ENCODE measurements at places on chromosomes 5 and 9.
A peak's percentile ranks its signal among the peaks of the same experiment; 100 is the strongest.

- no peak for DNase-seq
These were observed 76.8 kb downstream of the ISOC1 start for GRCh38 chr5:129171194-129171944.

- no peak for DNase-seq
These were observed 156.4 kb upstream of the FTMT start for GRCh38 chr5:121695307-121695706.

DNA sequence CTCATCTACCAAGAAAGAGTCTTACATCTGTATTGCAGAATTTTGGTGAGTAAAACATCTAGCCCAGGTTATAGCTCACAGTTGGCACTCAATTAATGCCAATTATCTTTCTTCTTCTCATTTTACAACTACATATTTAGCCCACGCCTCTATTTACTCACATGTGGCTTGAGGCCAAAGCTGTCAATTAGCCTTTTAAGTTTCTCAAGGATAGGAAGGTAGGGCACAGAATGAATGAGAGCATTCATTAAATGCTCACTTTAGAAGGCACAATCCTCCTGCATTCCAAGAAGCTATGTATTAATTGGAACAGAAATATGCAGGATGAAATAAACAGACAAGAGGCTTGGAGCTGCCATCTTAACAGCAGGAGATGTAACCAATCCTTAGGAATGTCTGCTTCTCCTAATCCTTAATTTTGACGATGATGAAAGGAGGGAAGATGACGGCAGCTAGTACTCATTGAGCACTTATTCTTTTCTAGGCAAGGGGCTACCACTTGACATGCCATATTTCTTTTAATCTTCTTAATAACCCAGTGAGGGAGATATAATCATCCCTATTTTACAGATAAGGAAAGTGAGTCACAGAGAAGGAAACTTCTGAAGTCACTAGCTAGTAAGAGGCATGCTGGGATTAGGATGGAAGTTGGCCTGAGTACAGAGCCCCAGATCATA, 30.8 kb upstream of the PANK3 start:
- DNase-seq: no peak

GRCh38 chr5:67623078-67623477, 426.5 kb upstream of the CD180 start:
- DNase-seq: no peak

DNA sequence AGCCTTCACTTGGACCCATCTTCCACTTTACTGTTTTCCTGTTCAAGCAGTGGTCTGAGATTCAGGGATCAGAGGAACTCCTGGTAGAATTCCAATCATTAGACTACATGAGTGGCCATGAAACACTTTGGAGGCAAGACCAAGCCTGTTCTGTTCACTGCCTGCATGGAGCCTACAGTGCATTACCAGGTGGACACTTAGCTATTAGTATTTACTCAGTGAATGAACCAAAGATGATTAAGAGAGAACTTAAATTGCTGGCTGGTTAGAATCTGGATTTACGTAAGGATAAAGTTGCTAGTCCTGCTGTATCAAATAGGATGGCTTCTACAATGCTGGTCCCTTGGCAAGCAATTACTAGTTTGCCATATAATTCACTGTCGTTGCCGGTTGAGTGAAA, 245.5 kb downstream of the ARRDC3 start:
- no peak for DNase-seq

GRCh38 chr9:88673886-88674285, 138.9 kb downstream of the NXNL2 start:
- no peak for DNase-seq

GRCh38 chr5:56343988-56344387, 110.9 kb upstream of the ANKRD55 start:
- DNase-seq: no peak

- DNase-seq: no peak
These were observed 22.5 kb upstream of the CCL21 start for GRCh38 chr9:34732478-34732877.

DNA sequence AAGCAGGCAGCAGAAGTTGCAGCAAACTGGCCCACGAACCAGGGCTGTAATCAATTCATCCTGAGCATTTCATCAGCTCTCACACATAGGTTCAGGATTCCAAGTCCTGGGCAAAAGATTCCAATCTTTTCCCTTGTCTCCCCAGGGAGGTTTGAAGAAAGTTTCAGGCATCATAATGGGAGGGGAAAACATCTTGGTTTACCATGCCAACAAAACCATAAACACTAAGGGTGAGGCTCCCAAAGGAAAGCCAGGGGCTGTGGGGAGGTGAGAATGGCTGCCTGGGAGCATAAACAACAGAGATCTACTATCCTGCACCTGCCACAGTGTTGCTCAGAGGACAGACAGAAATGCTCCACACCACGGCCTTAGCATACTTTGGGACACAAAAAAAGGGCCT, 94.6 kb downstream of the SH3TC2 start:
- DNase-seq: no peak

DNA sequence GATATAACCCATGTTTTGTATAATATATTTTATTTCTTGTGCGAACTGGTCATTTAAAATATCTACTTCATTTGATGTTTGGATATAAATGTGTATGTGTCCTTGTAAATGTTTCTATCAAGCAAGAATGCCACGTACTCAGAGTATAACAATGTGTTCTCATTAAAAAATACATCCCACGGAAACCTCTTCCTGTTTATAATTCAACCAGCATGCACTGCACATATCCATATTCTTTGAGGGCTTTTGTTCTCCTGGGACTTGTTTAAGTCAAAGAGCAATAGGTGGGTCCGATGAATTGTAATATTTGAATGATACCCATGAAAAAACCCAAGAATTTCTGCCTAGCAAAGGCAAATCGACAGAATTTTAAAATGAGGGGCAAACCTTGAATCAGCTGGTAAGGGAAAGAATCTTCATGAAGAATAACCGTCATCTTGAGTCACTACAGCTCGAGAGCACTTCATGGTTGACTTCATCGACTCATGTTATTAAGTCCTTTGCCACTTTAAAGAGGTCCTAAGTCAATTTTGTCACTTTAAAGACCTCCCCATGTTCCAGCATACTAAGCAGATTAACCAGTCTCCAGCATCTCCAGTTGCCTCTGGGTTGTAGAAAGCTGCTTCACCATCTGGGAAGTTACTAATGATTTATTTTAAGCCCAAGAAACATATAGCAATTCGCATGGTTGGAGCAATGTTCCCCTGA, 80.6 kb downstream of the NPR3 start:
- DNase-seq: peak; percentile 63

DNA sequence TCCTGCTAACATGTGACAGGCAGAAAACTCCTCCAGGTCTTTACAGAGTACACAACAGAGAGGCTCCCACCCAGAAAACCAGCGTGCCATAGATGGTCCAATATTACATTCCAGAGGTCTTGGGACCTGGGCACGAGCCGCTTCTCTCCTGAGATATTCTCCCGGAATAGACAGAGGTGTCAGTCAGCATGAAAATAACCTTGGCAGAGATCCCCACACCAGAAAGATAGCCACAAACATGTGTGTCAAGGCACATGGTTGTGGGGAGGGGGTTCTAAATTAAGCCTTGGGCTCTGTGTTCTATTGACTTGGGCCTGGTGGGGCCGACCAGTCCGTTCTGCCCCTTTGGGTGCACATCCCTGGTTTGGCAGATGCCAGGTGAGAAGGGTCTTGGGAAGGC, 78.4 kb downstream of the BOD1 start:
- DNase-seq: no peak

GRCh38 chr9:128072144-128073021, 4.4 kb downstream of the SLC25A25 start:
- peak; percentile 23 for DNase-seq

DNA sequence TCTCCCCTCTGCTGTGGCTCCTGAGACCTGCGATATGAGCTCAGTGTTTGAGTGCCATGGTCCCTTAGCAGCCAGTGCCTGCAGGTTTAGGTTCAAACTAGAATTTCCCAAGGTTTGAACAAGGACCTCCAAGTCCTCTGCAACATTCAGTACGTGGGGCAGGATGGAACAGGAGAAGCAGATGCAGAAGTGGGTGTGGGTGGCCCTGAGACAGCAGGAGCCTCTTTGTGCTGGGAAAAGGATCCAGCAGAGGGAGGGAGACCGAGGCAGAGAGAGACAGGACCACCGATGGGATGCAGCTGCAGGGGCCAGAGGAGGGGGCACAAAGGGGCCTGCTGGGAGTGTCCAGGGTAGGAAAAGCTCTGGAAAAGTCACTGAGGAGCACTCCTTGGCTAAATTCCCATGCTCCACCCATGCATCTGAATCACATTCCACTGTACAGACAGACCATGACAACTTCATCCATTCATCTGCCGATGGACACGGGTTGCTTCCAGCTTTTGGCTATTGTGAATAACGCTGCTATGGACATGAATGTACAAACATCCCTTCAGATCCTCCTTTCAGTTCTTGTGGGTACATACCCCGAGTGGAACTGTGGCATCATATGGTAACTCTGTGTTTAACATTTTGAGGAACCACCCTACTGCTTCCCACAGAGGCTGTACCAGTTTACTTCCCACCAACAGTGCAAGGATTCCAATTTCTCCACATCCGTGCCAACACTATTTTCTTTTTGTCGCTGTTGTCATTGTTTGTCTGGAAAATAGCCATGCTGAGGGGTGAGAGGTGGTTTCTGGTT, 26.7 kb upstream of the SUSD3 start:
- DNase-seq: no peak

DNA sequence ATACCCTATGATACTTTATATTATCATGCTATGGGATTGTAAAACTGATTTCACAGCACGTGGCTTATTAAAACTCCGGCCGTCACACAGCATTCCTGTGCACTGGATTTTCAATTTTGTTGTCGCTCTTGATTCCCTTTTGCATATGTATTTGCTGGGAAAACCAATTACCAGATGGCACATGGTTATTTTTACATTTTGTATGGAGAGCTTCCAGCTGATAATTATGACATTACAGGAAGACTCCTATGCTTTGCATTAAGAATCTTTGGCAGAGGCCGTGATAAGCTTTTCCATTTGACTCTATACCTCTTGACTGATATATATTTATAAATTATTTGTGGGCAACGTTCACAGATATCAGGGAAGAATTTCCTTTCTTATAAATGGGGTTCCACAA, 381.2 kb upstream of the RORB start:
- no peak for DNase-seq

DNA sequence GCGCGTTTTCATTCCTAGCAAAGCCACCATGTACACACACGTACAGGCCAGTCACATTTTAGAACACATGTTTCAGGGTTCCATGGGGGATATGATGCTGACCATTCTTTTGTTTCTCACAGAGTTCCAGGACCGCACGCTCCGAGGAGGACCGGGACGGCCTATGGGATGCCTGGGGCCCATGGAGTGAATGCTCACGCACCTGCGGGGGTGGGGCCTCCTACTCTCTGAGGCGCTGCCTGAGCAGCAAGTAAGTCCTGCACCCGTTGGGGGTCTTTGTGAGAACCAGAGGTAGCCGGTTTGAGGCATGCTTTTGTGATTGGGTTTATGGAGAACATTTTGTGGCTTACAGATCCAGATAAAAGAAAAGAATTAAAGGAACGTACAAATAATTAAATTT, 30.8 kb downstream of the ADAMTSL1 start:
- DNase-seq: no peak

DNA sequence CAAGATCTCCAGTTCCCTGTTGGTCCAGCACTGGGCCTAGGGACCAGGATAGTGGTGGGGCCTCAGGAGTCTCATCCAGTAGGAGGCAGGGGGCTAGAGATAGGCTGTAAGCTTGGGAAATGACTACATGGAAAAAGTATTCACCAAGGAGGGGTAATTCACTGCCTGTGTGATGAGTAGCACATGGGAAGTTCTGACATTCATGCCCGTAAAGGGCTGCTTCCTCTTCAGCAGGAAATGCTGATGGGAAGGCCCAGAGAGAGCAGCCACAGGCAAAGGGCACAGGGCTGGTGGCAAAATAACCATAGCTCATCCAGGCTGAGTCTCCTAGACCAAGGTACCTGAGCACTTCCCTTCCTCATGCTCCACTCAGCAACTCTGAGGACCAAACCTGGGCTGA, 23.1 kb upstream of the FRRS1L start:
- DNase-seq: no peak

DNA sequence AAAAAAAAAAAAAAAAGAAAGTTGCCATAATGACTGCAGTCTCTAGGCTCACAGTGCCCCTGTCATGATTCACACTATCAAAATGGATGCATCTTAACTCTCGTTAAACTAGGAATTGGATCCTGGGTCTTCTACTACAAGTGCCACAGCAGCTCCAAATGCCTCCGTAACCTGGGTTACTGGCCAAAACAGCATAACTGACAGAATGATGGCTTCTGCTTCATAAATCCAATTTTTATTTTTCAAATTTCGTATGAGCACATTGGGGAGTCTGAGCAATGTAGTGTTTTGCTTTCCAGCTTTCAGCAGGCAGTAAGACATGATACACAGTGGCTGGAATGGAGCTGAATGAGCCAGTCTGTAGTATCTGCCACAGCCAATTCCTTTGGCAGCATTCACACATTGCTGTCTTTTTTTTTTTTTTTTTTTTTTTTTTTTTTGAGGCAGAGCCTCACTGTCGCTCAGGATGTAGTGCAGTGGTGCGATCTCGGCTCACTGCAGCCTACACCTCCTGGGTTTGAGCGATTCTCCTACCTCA, 36.0 kb upstream of the NPM1 start:
- no peak for DNase-seq

DNA sequence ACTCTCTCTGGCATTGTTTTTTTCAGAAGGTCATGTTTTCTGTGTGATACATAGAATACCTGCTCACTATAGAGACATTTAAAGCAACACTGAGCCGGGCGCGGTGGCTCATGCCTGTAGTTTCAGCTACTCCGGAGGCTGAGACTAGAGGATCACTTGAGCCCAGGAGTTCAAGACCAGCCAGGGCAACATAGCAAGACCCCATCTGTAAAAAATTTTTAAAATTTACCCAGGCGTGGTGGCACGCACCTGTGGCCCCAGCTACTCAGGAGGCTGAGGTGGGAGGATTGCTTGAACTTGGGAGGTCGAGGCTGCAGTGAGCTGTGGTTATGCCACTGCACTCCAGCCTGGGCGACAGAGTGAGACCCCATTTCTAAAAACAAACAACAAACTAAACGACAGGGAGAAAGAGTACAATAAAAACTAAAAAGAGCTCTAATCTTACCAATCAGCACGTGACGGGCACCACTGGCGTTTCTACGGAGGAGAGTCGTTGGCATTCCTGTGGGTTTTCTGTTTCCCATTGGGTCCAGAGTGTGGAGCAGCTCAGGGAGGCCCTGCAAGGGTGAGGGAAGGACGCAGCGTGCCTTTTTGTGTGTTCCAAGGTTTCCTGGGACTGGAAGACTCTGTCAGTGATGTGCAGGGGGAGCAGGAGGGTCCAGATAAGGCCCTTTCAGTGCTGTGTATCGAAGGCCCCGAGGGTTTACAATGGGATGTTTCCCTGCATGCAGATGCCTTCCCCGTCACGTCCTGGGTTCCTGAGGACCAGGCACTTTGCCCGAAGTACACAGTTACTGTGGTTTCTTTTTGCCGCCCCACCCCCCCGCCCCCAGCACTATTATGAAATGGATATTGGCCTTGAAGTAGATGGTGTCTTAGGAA, 7.2 kb upstream of the RNU6ATAC start:
- no peak for DNase-seq
